ENCODE measurements at places on chromosomes 3 and 15.

DNA sequence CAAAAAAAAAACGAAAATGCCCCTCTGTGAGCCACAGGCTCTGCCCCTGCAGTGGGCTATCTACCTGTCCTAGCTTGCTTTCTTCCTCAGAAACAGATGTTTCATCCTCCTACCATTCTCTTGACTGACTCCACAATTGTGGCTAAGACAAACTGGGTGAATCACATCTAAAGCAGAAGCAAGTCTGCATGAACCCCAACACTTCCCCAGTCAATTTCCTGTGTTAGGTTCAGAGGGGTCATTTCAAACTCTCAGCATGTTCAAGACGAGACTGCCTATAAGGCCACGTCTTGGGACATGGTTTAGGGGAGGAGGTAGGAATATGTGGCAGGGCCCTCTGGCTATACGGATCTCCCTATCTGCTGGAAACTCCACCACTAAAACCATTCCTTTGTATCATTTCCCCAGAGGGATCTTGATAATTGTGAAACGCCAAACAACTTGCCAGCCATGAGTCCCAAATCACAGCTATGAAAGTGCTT, 28.6 kb upstream of the ANKDD1A start:
- peak; percentile 93 for DNase-seq

DNA sequence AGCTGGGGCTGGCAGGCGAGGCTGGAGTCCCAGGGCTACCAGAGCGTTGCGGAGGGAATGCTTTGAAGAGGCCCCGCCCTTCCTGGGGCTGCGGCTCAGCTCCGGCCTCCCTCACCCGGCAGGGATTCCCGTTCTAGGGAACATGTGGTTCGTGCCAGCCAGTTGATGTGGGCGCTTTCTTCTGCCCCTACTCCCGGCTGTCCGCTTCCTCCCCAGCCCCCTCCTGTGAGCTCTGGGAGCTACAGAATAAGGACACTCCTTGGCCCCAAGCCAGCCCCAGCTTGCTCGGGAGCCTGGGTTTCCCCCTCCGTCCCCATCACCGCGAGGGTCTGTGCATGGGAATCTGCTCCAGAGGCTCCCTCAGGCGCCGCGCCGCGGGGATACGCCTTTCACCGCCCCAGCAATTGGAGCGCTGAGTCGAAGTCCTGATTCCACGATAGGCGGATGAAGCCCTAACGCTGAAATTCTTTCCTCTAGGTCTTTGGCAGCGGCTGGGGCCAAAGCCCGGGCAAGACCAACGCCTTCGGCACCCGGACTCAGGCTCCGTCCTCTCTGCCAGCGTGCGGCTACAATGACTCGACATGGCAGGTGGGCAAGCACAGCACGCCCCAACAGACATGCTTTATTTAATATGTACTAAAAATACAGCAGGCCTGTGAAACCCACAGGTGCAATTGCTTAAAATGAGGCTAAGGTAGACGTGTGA, 69.5 kb downstream of the KLF15 start:
- DNase-seq, result no peak

DNA sequence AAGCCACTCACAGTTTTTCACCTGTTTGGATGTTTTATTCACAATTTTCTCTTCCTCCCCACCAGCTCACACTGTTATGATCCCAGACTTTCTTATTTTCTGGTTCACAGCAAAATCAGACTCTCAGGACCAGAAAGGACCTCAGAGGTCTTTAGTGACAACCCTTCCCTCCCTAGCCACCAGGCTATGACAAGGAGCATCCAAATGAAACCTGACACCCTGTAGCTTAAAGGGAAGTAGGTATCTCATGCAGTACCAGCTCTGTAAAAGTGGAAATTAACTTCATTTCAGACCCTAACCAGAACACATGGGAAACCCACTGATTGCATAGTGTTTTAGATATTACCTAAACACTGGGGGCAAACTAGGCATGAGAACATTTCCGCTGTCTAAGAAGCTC, 45.3 kb downstream of the ATP13A5 start:
- no peak for DNase-seq

- no peak for DNase-seq
Observed at GRCh38 chr15:83837945-83838571, 184.1 kb downstream of the ADAMTSL3 start.

GRCh38 chr3:86923071-86923491, 67.9 kb downstream of the VGLL3 start:
- no peak for DNase-seq

DNA sequence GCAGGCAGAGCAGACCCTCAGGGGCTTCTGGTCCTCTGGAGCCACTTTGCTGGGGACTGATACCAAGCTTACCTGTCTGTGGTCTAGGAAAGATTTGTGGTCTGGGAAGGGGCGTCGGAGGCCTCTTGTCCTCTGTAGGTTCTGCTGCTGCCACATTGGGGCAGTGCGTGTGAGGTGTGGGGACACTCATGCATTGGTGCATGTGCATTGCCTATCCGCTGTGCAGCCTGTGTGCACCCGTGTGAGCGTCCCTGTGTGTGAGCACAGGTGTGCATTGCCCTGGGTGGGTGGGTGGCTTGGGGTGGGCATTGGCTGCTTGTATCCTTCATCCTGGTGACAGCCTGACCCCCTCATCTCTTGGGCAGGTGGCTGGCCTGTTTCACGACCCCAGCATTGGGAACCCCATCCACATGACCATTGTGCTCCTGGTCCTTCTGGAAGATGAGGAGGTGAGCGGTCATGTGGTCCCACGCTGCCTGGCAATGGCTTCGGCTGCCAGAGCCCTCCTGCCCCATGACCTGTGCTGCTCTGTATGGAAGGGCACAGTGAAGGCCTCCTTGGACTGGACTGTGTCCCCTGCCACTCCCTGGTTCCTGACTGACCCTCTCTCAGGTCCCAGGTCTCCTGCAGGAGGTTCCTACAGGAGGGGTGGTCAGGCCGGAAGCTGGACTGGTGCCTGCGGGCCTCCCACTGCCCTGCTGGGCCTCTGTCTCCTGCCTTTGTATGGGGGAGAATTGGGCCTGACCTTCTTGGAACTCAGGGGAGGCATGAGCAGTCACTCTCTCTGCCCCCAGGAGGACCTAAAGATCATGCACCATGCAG, 41.5 kb downstream of the SAXO2 start:
- no peak for DNase-seq

- DNase-seq, result no peak
Observed at GRCh38 chr15:85496551-85497171, 116.3 kb downstream of the AKAP13 start.

GRCh38 chr3:45166321-45166879, 20.2 kb upstream of the CDCP1 start:
- no peak for DNase-seq

DNA sequence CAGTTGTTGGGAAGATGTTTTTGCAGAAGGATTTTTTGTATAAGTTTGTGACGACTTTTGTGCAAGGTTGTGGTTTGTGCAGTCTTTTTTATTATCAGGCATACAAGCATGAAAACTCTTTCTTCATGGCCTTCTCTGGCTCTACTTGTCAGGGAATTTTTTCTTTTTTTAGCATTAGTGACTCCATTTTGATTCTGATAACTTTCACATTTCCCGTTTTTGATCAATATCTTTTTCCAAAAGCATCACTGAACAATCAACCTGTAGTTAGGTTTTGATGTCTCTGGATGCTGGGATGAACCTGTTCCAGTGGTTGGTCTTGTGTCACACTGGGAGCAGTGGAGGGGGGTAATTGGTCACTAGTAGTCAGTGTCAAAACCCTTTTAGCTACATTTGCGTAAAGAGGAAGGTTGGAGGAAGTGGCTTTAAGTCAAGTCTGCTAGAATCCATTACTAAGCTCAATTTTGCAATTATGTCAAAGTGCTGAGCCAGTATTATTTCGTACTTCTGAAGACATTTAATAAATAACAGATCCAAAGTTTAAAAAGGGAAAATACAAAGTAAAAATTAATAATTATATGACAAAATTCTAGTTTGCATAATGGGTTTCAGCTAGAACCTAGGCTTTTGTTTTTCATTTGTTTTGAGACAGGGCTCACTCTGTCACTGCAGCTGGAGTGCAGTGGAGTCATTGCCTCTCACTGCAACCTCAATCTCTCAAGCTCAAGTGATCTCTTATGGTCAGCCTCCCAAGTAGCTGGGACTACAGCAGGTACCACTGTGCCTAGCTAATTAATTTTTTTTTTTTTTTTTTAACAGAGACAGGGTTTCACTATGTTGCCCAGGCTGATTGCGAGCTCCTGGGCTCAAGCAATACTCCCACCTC, 18.8 kb upstream of the CFAP161 start:
- DNase-seq, result peak; percentile 88

GRCh38 chr3:154540950-154541604, 111.1 kb upstream of the GPR149 start:
- DNase-seq, result no peak

- DNase-seq, result no peak
Observed at GRCh38 chr3:25144430-25144829, 283.6 kb upstream of the RARB start.

- no peak for DNase-seq
Observed at GRCh38 chr15:62854420-62855084, 188.0 kb upstream of the TPM1 start.

DNA sequence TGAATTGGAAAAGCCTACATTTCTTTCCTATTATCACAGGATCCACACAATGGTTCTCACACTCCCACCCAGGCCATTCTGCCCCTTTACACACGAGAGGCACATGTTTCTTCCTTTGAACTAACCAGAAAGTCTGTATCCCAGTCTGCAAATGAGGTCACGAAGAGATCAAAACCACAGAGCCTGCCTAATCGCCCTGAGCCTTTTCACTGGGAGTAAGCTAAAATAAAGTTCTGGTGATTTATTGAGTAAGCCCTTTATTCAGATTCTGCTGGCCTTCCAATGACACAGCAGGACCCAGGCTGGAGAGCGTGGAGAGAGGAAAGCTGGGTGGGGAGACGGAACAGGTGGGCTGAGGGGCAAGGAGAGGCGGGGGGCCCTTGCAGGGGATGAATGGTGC, 78.7 kb downstream of the ATP1B3 start:
- DNase-seq, result no peak

DNA sequence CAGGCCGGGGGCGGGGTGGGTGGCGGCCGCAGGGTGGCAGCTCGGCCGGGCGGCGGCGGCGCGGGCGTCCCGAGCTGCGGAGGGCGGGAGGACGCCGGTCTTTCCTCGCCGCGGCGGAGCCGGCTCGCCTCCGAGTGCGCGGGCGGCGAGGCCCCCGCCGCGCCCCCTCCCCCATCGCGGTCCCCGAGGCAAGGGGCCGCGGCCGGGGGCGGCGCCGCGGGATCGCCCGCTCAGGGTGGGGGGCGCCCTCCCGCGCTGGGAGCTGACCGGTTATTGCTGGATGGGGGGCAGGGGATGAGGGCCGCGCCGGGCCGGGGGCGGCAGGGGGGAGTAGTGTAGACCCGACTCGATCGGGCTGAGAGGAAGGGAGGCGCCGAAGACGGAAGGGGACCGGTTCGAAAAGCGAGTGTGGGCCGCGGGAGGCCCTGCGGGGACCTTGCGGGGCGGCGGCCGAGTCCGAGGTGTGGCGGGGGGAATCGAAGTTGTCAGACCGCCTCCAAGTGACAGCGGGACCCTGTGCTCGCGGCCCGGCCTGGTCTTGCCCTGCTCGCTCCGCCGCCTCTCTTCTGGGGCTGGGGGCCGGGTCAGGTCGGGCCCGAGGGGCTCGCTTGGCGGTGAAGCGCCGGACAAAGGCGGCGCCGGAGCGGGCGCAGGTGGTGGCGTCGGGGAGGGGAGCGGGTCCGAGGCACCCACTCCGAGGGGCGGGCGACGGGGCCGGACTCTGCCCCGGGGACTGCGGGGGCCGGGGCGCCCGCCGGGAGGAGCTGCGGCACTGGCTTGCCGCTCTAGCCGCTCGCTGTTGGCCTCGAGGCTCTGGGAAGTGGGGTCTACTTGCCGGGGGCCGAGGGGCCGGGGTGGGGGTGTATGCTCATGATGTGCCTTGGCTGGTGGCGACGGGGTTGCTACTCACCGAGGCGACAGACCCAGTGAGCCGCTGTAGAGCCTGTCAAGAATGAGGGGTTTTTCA, 1.1 kb downstream of the BAHD1 start:
- DNase-seq, result no peak

- no peak for DNase-seq
Observed at GRCh38 chr3:178384321-178385230, 151.7 kb upstream of the KCNMB2 start.

DNA sequence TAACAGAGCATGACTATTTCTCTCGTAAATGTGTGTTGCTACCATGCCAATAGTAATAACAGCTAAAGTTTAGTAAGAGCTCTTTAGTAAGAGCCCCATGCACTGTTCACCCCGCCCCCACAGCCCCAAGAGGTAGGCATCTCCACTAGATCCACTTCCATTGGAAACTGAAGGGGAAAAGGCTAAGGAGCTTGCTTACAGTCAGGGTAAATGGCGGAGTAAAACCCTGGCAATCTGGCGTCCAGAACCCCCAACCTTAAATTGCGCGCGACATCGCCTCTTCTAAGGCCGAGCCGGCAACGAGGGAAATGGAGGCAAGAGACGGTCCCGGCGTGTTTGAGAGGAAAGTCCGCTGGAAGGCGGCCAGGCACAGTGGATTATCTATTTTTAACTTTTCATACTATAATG, 654 bp upstream of the C3orf38 start:
- peak; percentile 70 for DNase-seq

DNA sequence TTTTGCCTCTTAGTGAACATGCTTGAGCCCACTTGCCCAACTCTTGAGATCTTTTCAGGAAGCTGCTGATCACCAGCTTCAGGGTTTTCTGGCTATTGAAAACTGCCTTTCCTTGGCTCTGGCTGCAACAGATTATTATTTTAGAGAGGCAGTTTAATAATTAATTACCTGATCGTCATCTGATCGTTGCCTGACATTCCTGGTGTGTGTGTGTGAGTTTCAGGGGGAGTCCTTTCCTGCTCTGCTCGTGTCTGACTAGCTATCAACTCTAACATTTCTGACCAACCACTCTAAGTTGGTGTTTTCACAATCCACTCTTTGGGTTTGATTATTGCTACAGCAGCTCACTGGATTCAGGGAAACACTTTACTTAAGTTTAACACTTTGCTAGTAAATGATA, 84.3 kb upstream of the SPATA16 start:
- DNase-seq, result no peak

- peak; percentile 6 for DNase-seq
Observed at GRCh38 chr3:33750211-33750548, 32.1 kb upstream of the CLASP2 start.

DNA sequence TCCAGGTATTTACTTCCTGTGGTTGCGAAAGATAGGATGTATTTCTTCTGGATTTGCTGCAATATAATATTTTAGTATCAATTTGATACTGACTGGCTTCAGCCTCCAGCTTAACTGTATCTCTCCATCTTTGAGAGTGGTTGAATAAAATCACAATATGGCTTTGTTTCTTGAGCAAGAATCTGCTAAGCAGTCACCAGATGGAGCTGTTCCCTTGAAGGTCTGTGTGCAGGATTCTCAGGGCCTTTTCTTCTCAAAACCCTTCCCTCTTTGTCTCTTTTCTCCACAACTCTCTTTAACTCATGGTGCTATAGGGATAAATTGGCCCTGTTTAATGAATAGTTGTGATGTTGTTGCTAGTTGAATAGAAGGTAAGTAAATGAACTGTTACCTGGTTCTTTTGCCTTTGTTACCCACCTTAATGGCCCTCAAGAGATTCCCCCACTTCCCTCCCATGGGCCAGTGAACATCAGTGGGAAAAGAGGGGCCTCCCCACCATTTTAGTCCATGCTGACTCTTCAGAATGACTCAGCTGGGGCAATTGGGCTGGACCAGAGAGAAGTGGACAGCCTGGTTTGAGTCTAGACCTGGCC, 34.8 kb upstream of the RAB6B start:
- no peak for DNase-seq

GRCh38 chr3:19749448-19750017, 184.5 kb downstream of the EFHB start:
- no peak for DNase-seq

All from inflammatory macrophage treated with lipopolysaccharide for 4 hours (primary cell).